Mammary epithelial cell (primary cell): ENCODE measurements at places on chromosomes 3 and 15.

DNA sequence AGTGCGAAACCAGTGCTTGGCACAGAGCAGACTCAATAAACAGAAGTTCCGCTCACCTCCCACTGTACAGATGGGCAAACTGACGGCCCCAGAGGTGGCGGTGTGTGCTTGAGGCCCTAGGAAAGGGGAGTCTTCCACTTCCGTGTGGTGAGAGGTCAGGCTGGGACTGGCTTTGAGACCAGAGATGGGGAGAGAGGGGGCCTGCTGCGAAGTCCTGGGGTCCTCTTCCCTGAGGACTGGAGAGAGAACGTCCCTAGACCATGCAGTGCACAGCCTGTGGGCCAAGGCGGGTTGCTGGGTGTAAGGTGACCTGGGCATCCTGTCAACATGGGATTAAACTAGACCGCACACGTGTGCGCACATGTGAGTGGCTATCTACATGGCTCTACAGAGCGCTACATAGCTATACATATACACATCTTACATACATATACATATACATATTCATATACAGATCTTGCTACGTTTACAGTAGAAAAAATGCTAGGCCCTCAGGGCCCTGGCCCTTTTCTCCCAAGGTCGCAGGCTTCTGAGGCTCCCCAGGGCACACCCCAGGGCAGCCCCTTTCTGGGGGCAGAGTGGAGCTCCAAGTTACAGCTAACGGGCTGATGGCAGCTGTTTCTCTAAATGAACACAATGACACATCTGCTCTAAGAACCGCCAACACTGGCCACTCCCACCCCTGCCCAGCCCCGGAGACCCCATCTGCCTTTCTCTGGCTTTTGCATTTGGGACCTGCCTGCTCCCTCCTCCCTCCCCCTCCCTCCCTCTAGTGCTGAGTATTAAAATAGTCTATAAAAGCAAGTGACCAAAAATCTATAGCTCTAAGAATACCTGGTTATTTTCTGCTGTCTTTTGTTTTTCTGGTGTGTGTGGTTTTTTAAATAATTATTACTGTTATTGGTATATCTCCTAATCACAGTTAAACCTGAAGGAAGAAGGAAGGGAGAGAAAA, 47.0 kb downstream of the HCN4 start:
- DNase-seq: no peak

DNA sequence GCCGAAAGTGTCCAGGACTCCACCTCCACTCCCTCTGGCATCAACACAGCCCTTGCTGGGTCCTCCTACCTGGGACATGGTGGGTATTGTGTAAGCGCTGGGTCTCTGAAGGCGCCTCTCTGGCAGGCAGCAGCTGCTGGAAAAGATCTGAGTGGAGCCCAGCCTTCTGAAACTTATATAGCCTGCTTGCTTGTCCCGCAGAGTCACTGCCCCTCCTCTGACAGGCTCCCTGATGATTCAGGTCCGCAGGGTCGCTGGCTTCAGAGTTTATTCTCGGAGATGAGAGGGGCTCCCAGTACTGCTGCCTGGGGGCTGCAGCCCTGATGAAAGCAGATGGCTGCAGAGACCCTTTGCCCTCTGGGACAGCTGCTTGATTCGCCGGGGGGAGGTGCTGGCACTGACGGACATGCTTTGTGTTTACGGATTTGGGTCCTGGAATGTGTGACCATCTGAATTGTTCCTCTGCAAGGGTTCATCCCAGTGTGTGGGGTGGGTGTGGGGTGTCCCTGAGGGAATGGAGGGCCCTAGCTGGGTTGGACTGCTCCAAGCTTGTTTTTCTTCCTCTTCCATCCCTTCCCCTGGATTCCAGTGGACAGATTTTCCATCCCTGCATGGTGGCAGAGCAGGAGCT, at the start of gene MUSTN1:
Gene MUSTN1, minus strand, starts transcription at position 149 of the 631 bp plus-strand sequence. Its CDS starts 71 bp downstream, at position 78.
- DNase-seq: no peak

- DNase-seq: peak; percentile 81
Observed at GRCh38 chr3:166085164-166085856, 248.1 kb upstream of the BCHE start.

DNA sequence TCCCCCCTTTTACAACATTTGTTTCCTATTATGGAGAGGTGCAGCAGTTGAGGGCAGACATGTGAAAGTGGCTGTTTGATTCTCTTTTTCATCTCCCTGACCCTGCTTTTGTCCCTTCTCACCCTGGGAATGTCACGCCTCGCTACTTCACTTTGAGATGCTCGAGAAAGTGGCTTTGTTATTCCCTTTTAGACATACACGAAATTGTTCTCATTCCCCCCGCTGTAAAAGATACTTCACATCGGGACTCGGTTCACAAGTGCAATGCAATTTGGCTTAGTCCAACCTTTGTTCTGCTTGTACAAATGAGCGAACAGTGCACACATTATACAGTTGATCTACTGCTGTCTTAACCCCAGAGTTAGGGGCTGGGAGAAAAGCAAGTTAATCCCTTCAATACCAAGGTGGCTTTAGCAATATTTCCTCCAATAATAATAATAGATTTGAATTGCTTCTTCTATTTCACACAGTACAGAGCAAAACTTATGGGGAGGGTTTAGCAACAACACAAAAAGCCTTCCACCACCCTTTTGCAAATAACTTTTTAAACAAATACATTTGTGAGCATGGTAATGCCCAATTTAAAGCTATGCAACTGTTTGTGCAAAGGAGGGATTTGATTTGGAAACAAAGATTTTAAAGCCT, 5.7 kb upstream of the FOXB1 start:
- no peak for DNase-seq

GRCh38 chr15:99671926-99672635, 61.2 kb downstream of the LYSMD4 start:
- no peak for DNase-seq

DNA sequence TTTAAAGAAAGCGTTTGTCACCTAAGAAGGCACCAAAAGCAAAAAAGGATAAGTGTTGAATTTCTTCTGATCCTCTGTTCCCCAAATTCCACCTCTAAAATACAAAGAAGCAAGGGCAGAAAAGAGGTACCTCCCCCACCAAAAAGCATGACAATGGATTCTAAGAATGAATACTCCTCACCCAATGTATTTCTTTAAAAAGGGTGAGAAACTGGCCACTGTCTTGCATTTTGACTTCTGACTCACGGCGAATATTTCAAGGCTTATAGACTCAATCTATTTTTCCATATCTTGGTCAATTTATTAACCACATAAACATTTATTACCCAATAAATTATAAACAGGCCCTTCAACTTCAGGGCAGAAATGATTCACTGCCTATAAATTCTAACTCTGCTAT, 131.1 kb downstream of the NR1I2 start:
- DNase-seq: peak; percentile 47

GRCh38 chr3:2810723-2811122, 299.5 kb downstream of the IL5RA start:
- DNase-seq: no peak

DNA sequence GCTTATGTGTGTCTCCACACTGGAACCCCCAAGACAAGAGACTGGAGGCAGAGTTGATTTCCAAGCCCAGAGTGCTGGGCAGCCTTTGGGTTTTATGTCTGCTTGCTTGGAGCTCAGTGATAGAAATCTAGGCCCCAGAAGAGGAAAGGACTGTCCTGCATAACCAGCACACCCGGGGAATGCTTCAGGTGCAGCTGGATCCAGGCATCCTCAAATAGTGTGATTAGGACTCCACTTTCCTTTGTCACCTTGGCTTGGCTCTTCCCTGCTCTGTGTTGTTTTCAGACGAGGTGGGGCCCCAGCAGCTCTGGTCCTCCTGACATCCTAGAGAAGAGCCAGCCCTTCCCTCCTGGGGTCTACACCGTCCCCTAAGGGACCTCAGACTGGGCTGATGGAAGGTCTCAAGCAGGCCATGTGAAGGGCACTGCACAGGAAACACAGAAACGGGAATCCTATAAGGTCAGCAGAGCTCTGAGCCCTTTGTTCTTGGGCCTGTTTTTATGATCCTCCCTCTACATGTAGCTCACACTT, 143.7 kb downstream of the TJP1 start:
- DNase-seq: no peak

DNA sequence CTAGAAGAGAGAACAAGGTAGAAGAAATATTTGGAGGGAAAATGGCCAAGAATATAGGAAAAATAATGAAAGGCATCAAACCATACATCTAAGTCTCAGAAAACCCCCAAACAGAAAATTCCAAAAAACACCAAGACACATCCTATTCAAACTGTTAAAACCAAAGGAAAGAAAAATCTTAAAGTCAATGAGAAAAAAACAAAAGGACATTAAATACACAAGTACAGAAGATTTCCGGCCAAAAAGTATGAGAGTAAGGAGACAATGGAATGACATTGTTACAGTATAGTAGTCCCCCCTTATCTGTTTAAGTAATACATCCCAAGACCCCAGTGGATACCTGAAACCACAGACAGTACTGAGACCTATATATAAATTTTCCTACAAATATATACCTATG, 18.8 kb downstream of the CLASP2 start:
- DNase-seq: no peak

- peak; percentile 50 for DNase-seq
Observed at GRCh38 chr3:186099178-186099577, 9.7 kb downstream of the ETV5 start.

DNA sequence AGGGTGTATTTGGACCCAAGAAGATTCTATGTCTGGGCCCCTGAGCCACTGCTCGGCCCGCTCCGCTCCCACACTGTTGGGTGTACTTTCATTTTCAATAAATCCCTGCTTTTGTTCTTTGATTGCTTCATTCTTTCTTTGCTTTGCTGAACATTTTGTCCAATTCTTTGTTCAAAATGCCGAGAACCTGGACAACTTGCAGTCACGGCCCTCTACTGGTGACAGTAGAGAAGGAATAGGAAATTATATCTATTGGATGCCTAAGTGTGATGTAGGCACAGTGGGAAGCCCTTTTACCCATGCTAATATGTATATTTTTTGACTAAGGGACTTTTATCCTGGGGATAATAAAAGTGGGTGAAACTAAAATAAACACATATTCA, 340.8 kb downstream of the LRRC3B start:
- DNase-seq: no peak

DNA sequence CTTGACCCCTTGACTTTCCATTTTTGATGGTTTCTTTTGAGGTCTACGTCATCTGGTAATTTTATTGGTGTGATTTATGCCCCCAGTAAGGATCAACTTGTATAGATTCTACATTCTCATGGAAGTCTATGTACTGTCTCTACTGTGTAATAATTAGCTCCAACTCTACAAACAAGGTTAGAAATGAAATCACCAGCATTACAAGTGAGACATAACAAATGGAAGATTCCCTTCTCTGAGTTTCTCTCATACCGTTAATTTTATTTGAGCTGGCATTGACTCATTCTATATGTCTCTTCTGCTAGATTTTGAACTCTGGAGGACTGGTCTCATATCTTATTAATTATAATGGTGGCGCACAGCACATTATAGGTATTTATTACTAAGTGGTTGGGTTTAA, 138.9 kb downstream of the LPP start:
- no peak for DNase-seq

- DNase-seq: no peak
Observed at GRCh38 chr15:25882466-25882865, 19.3 kb upstream of the ATP10A start.

DNA sequence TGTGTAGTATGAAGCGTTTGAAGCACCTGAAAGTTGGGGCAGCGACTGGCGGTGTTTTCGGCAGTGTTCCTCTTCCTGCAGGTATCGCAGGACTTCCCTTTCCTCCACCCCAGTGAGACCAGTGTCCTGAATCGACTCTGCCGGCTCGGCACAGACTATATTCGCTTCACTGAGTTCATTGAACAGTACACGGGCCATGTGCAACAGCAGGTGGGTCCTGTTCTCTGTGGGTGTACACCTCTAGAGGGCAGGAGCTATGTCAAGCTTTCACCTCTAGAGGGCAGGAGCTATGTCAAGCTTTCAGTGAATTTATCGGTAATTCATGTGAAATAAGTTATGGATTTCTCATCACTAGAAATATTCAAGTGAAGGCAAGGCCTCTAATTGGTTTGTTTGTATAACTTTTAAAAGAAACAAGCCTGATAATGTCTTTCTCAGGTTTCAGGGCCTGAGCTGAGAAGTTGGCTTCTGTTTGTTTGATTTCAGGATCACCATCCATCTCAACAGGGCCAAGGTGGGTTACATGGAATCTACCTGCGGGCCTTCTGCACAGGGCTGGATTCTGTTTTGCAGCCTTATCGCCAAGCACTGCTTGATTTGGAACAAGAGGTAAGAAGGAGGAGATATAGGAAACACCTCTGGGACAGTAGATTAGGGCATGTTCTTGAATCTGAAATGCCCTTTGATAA, 5.3 kb downstream of the TUBGCP4 start:
- DNase-seq: peak; percentile 24

- DNase-seq: no peak
Observed at GRCh38 chr3:101858464-101859030, 9.2 kb downstream of the NFKBIZ start.

DNA sequence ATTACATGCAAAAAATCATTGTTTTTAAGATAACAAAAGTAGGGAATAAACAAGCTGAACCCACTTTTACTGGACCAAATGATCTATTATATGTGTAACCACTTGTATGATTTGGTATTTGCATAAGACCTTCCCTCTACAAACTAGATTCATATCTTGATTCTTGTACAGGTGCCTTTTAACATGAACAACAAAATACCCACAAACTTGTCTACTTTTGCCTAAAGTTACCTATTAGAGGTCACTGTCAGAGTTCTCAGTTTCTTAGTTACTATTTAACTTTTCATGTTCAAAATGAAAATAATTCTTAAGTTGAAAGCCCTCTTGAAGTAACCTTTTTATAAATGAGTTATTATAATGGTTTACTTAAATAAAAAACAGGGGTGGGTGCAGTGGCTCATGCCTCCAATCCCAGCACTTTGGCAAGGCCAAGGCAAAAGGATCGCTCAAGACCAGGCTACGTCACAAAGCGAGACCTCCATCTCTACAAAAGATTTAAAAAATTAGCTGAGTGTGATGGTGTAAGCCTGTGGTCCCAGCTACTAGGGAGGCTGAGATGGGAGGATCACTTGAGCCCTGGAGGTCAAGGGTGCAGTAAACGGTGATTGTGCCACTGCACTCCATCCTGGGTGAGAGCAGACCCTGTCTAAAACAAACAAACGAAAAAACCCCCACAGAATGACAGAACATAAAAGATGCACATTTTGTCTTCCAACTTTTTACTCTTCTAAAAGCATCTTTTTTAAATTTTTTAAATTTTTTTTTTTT, 16.0 kb downstream of the ACTR8 start:
- no peak for DNase-seq

DNA sequence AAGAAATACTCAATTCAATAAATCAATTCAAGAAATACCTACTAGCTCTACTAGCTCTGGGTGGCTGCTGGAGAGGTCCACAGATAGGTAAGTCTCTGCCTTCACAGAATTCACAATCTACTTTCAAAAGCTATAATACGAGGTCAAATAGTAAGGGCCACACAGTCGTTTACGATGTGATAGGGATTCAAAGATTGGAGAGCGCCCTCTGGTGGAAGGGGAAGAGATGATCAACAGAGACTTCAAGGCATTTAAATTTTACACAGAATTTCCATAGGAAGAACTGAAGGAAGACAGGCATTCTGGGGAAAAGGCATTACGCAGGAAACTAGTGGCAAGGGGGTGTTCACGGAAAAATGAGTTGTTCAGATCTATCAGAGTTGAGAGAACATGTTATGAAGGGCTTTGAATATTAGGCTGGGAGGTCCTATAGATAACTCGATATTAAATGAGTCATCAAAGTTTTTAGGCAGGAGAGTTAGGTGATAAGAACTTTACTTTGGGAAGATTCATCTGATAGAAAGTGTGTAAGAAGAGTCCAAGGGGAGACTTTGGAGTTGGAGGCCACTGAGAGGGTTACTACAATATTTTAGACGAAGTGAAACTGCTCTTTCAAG, 128.8 kb downstream of the FRMD5 start:
- peak; percentile 65 for DNase-seq

- no peak for DNase-seq
Observed at GRCh38 chr3:147410116-147410525, 956 bp downstream of the ZIC1 start.

- DNase-seq: no peak
Observed at GRCh38 chr3:10337323-10338163, 16.6 kb upstream of the SEC13 start.
